ENCODE measurements at places on chromosomes 16 and 17.

DNA sequence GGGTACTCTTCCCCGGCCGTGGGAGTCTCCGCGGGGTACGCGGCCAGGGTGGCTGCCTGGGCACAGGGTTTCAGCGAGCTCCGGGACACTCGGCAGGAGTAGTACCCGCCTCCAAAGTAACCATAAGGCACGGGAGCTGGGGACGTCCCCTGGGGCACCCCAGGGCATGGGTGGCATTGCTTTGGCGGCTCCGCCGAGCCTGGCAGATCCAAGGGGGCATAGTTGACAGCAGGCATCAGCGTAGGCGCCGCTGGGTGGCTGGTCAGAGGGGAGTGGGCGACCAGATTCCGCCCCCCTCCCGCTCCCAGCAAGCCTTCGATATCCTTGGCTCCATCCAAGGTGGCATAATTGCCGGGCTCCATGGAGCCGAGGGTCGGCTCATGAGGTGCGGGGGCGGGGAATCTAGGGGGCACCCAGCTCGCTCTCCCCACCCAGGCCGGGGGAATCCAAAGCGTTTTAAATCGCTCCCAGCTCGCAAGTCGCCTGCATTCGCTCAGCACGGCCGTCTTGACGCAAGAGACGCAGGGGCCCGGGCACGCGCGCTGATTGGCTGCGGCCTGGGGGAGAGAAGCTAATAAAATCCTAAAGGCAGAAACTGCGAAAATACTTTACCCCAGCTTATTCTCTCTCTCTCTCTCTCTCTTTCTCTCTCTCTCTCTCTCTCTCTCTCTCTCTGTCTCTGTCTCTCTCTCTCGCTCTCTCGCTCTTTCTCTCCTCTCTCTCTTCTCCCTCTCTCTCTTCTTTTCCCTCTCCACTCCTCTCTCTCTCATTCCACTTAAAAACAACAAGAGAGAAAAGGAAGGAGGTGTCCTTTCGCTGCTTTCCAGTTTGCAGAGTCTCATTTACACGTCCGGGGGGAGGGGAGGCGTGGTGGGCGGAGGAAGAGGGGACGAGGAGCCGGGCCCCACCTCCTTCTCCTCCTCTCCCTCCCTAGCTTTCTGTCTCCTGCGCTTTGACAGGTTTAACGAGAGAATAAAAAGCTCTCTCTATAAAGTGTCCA, at the start of gene HOXB13:
Gene HOXB13 (minus strand): TSS at position 519 of the 1,000 bp plus-strand sequence. CDS start 157 bp downstream, at position 362.
- peak; percentile 25 for DNase-seq

DNA sequence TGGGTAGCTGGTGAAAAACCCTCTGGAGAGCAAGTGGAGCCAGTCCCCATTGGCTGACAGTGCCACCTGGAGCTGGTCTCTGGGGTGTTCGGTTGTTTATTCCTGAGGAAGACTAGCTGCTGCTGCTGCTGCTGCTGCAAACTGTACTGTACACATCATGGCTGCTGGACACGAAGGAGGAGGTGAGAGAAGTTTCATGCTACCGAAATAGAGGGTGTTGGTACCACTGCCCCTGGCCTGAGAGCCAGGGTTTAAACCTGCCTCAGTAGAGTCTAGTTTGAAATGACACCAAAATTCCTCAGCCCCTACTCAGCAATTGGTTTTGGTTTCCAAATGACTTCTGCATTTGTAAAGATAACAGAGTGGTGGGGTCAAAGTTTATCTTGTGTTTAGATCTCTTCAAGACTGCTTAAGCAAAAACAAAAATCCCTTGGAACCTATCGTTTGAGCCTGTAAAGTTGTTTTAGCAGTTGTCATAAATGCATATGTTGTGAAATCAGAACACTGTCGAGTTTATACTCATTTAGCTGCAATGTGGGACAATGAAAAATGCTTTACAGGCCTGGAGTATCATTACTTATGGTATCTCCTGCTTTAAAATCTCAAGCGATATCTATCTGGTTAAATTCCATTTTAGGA, 40.8 kb downstream of the CYB5B start:
- no peak for DNase-seq

DNA sequence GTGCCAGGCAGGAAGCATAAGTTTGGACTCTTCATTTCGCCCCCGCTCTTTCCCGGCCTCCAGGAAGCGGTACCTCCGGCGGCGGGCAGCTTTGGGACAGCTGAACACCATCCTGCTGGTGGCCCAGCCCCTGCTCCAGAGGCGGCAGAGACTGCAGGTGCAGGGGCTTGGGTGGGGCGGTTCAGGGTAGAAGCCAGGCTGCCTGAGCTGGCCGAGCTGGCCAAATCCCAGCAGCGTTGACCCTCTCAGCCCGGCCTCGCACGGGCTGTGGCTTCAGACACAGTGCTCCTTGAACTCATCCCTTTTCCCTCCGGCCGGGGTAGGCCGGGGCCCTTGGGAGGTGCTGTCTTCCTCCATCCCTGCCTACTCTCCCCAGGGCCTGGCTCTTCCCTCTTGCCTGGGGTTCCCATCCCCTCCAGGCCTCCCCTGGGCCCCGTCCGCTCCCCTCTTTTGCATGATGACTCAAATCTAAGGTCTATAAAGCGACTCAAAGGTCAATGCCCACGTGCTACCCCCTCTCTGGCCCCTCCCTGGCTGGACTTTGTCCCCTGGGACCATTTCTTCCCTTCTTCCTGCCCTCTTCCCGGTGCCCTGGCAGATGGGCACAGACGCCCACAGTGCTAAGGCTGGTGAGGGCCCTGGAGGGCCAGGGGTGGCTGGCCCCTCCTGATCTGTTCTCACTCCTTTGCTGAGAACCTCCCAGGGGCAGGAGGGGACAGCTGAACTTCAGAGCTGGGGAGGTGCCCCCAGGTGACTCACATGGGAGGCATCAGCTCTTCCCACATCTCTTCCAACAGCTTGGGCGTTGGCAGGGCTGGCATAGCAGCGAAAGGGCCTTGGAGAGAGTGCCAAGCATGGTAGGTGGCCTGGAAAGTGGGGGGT, 22.7 kb downstream of the MYO15B start:
- DNase-seq, result no peak

DNA sequence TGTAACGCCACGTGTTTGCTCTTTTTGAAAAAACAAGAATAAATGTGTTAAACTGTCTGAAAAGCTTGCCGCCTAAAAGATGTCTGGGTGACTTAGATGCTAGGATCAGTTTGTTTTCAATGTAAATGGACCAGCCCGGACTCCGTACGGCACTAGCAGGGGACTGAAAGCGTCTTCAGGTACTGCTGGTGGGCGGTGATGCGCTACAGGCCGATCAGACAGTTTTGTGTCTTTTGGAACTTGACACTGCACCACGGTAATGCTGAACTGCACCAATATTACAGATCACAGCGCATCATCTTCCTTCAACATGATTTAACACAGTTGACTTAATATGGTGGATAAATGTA, 727 bp upstream of the MBTPS1 start:
- DNase-seq, result no peak

DNA sequence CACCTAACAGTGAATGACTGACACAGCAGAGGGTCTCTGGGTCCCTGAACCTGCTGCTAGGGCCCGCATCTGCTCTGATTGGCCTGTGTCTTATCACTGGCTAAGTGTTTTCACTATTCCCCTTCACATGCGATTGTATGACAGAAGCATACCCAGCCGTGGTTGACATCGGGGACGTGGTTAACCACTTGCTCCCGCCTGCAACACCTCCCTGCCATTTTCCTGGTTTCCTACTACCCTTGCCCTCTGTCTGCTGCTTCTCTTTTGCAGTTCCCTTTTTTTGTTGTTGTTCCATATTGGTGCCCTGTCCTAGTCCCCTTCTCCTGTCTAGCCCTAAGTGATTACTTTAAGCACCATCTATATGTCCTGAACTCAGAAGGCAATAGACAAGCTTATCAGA, 177.0 kb downstream of the RGS9 start:
- DNase-seq, result no peak

DNA sequence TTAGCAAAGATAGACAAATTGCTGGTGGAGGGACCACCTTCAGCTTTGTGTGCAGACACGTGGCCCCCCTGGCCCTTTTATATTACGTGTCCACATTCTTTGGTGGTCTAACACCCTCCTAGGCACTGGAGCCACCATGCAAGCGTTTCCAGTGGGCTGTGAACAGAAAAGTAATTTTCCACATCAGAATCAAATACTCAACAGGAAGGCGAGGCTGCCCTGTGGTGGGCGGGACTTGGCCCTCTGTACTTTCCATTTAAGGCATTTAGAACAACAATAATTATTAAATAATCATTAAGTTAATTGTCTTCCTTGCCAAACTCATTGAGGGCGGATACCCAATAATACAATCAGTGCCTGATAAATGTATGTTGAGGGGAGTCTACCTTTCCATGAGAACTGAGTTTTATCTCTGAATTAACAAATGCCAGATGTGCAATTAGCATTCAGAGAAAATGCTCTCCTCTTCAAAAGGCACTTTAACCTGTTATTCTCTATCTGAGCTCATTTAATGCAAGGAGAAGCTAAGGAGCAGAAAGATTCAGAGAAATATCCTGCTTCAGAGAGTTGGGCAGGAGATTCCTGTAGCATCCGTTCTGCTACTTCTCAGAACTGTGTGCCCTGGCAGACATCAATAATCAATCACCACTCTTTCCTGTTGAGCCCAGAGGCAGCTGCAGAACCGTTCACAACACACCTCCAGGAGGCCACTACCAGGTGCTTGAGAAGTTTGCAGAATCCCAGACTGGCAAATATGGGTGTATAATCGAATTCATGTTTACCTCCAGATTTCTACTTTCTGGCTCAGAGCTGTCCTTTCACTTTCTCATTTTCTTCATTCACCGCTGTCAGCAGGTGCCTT, 109.4 kb downstream of the CMIP start:
- no peak for DNase-seq

DNA sequence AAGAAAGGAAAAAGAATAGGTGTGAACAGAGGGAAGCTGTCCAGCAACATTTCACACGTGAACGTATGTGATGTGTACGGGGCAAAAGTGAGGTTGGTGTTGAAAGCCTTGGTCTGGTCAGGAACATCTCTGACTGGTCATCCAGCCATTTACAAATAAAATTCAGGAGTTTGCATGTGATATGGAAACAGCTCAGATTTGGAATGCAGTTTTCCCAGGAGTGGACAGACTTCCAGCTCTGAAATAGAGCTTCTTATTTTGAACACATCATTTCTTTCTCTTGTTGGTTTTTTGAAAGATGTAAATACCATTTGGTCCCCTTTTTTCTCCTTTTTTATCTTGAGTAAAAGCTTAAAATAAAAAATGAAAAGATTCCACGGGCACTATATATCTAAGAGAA, 566.2 kb upstream of the ZFHX3 start:
- DNase-seq, result no peak

GRCh38 chr17:64515829-64516228, 9.1 kb downstream of the CEP95 start:
- DNase-seq, result no peak

- no peak for DNase-seq
These were observed 65.9 kb upstream of the CDH13 start for GRCh38 chr16:82560805-82561325.

GRCh38 chr16:12315330-12316136, 339.0 kb downstream of the SNX29 start:
- DNase-seq, result no peak

DNA sequence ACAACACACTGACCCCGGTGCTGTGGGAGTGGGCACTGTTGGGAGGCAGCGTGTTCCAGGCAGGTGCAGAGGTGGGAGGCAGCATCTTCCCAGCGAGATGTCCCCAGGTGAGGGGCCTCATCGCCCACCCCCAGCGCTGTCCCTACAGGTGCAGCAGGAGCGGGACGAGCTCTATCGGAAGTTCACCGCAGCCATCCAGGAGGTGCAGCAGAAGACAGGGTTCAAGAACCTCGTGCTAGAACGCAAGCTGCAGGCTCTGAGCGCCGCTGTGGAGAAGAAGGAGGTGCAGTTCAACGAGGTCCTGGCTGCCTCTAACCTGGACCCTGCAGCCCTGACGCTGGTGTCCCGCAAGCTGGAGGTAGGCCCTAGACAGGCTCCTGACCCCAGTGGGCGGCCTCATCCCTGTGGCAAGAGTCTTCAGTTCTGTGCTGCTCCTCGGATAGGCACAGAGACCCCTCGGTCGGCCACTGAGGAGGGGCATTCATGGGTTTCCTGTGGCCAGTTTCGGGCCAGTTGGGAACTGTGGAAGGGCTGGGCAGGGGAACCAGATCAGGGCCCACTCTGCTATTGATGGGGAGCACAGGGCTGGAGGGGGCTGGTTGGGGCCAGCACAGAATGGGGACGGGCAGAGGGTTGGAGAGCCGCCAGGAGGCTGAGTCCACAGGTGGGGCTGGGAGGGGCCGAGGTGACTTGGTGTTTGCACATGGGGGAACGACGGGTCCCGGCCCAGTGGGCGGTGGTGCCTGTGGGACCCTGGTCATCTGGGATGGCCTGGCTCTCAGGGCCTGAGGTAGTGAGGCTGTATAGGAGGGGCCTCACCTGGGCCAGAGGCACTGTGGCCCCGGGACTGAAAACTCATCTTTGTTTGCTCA, 21.1 kb upstream of the DBNDD1 start:
- DNase-seq, result no peak

DNA sequence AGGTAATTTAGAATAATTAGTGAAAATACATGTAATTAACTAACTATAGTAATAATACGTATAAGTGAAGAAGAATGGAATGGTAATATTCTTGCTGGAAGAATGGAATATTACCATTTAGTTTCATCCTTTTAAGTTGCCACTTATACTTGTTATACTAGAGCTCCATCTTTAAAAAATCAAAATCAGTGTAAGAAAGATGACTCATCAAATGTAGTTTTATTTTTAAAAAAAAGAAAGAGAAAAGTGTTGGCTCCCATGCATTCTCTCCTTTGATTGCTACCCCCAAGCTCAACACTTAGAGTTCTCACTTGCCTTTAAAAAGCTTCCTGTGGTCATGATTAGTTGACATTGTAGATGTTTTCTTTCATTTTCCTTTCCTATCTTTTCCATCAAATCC, 82.4 kb upstream of the KIF2B start:
- DNase-seq, result no peak

GRCh38 chr17:78291944-78292910, 60.8 kb downstream of the TMEM235 start:
- DNase-seq, result no peak

- DNase-seq, result no peak
These were observed 417.8 kb downstream of the TMEM114 start for GRCh38 chr16:8172551-8172950.

DNA sequence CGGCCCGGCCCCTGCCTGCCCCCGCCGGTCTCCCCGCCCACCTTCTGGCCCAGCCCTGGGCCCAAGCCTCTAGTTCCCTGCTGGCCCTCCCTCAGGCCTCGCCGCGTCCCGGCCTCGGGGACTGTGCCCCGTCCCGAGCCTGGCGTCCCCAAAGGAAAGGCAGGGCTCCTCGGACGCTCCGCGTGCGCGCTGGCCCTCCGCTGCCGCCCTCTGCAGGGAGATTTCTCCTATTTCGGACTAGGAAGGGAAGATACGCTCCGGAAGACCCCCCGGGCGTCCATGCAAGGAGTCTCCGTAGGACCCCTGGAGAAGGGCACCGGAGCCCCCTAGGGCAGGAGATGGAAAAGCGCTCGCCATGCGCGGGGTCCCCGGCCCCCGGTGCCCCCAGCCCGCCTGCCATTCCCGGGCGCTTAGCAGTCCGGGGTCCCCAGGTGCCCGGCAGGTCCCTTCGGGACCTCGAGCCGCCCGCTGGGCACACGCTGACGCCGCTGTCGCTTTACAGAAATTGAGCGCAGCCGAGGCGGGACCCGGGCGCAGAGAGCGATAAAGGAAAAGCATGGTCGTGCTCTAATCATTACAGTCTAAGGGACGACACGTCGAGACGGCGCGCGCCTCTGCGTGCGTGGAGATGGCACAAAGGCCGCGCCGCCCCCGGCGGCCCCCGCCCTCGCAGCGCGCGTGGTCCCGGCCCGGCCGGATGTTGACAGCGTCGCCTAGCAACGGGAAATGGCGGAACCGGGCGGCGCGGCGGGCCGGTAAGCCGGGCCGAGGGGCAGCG, at the start of gene CCDC40:
Gene CCDC40 (plus strand): TSS at position 706 of the 778 bp plus-strand sequence. CDS start 21 bp downstream, at position 727.
- DNase-seq, result peak; percentile 68
